Vagina (tissue), 2 donors: ENCODE measurements at places on chromosomes 3 and 15. TPM values are rescaled to one million over a fixed set of nuclear protein-coding genes. Genes with fewer than 3 reads are reported as not detected.

- H3K4me1 ChIP-seq, result no peaks in the 10 kb centered on the region
- DNase-seq, result no peak
- no peaks in the 10 kb centered on the region for H3K27me3 ChIP-seq
- no peaks in the 10 kb centered on the region for H3K36me3 ChIP-seq
- no peak overlapping the region for H3K4me3 ChIP-seq
Measured at GRCh38 chr3:172853921-172854666, 103.6 kb downstream of the ECT2 start.

DNA sequence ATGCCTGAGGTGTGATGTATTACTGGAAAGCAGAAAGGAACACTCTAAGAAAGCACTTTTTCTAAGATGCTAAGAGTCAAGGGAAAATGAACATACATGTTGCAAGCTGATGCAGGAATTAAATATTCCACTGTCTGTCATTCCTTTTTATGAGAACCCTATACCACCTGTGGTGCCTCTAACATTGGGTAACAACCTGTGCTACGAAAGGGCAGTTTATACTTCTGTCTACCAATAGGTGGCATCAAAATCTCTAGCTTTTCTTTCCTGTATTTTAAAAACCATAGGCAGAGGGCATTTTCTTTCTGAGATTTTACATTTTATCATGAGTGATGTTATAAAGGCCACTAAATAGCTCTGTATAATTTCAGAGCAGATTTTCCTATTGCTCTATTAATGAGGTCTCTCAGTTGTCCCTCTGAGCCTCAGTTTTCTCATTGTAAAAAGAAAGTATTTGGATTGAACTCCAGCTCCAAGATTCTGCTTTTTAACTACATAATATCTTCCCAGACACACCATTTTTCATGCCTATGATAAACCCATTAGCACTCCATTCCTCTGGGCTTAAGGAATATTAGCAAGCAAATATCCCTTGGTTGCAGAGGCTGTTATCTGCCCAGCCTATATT lies 3.5 kb upstream of the CPNE4 start:
- no peak for DNase-seq
- no peaks in the 10 kb centered on the region for H3K36me3 ChIP-seq
- H3K27ac ChIP-seq, result no peak overlapping the region

DNA sequence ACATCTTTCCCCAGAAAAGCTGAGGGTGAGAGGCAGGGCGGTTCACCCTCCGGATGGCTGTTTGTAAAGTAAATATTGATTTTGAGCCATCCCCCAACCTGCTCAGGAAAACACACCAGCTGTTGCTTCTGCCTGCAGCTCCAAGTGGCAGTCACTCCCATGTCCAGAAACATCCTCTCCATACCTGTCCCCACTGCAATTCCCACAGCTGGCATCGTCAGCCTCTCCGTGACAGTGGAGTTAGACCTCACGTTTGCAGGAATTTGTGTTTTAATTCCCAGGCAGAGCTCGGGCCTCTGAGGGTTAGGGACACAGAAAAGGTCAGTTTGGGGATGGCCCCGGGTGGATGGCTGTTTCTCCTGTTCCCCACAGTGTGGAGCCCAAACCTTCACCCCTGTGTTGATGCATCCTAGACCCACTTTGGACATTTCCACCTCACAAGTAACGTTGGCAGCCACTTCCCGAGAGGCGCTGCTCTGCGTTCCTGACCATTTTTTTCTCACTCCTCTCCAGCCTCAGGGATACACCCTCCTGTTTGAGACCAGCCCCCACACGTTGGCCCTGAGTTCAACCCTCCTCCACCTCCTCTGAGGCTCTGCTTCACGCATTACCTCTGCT lies 11.8 kb upstream of the FAM174B start:
- H3K36me3 ChIP-seq, result no peaks in the 10 kb centered on the region
- no peak for DNase-seq
- no peak overlapping the region for H3K4me3 ChIP-seq
- H3K4me1 ChIP-seq, result peaks cover 10% of the 10 kb centered on the region
- peak overlapping the region; percentile 46 for H3K27ac ChIP-seq

DNA sequence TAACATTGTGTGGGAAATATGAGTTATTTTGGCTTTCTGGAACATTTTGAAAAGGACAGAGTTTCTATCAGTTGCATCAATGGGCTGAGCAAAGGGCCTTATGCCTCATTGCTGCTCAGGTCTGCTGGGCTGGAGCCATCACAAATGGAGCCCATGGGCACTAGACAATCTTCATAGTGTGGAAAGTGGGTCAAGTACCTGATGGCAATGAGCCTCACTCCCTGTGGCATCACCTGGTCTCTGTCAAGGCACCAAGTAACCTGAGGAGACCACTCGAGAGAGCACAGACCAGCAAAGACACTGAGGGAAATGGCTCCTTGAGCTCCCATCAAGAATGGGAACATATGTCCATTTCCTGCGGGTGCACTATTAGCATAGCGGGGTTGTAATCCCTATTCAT lies 96.7 kb upstream of the PPP2R3A start:
- no peaks in the 10 kb centered on the region for H3K4me1 ChIP-seq
- no peaks in the 10 kb centered on the region for H3K36me3 ChIP-seq
- DNase-seq, result no peak
- H3K27me3 ChIP-seq, result no peaks in the 10 kb centered on the region

DNA sequence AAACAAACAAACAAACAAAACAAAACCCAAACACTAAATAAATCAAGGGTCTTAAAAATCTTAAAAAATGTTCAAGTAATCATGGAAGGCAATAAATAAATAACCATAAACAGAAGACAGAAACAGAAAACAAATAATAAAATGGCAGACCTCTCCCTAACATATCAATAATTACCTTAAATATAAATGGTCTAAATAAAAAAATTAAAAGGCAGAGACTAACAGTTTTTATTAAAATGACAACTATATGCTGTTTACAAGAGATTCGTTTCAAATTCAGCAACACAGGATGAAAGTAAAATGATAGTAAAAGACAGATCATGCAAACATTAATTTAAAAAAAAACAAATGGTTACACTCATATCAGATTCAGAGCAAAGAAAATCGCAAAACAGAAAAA lies 91.1 kb downstream of the UBE3A start:
- DNase-seq, result no peak
- no peaks in the 10 kb centered on the region for H3K36me3 ChIP-seq
- H3K27ac ChIP-seq, result no peak overlapping the region
- no peak overlapping the region for H3K4me3 ChIP-seq
- H3K4me1 ChIP-seq, result no peaks in the 10 kb centered on the region

- H3K27ac ChIP-seq, result no peak overlapping the region
- no peak for DNase-seq
- no peaks in the 10 kb centered on the region for H3K27me3 ChIP-seq
- H3K36me3 ChIP-seq, result no peaks in the 10 kb centered on the region
Measured at GRCh38 chr3:42180901-42181300, 85.1 kb downstream of the CCK start.

DNA sequence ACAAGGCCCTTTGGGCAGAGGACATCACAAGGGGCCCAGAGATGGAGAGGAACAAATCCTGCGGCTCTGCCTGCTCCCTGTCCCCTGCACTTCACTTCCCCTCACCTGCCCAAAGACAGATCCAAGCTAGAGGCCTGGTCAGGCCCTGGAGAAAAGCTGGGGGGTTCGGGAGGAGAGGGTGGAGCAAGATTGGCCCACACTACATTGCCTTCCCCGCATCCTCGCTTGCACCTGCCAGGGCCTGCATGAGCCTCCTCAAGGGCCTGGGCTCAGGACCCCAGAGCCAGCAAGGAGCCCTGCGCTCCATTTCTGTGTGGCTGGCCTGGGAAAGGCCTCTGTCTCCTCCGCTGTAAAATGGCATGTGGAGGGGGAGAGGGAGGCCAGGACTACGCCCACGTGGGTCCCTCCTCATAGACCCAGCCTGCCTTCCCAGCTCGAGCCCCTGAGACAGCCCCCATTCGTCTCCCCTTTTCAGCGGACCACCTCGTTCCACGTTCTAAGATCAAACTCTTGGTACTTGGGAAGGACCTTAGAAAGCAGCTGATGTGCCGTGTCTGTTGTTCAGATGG lies 106.0 kb downstream of the HMG20A start:
- no peaks in the 10 kb centered on the region for H3K36me3 ChIP-seq
- peak overlapping the region; percentile 60 for H3K27ac ChIP-seq
- no peak for DNase-seq
- H3K4me3 ChIP-seq, result no peak overlapping the region
- H3K27me3 ChIP-seq, result no peaks in the 10 kb centered on the region

DNA sequence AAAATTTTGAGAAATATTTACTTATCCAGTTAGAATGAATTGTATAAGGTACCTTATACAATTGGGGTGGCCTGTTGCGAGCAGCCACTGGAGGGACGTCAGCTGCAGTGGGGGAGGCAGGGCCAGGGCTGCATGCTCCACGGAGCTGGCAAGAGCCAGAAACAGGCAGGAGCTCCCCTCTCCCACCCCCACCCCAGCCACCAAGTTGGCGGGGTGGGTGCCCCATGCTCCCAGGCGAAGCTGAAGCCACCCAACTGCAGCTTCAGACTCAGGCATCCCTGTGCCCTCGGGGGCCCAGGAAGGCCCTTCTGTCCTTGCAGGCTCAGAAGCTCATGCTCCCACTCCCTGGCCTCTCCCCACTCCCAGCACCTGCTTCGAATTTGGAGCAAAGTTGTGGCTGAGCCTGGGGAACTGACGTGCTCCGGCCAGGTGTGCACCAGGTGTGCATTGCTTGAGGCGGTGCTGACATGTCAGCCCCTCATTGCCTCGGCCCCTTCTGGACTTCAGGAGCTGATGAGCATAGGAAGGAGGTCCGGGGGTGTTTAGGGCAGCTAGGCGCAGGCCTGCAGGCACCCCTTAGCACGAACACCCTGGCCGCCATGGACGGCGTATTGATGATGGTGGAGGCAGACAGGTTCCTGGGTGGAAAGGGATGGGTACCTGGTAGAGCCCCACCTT lies 743.8 kb upstream of the GBE1 start:
- no peak for DNase-seq
- no peaks in the 10 kb centered on the region for H3K4me1 ChIP-seq
- H3K27me3 ChIP-seq, result no peaks in the 10 kb centered on the region
- H3K36me3 ChIP-seq, result no peaks in the 10 kb centered on the region

DNA sequence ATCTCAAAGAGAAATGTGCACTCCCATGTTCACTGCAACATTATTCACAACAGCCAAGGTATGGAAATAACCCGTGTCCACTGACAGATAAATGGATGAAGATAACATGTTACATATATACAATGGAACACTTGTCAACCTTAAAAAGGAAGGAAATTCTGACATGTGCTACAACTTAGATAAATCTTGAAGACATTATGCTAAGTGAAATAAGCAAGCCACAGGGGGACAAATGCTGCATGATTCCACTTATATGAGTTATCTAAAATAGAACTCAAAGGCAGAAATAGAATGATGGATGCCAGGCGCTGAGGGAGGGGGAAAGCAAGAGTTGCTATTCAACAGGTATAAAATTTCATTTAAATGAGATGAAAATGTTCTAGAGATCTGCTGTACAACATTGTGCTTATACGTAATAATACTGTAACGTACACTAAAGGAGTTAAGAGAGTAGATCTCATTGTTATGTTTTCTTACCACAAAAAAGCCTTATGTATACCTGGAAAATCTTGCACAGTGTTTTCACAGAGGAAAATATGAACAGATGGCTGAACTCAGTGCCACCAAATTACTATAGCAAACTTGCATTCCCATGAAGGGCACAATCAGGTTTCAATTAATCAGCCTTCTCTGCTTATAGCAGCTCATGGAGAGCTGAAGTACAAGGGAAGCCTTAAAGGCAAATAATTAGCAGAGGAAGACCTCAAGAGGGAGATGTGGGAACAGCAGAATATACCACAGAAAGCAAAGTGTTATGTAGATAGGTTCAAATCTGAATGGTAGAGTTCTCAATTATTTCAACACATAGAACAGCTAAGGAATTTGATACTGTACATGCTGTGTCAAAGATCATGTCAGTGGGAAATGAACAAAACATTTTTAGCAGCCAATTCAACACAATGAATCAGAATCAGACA lies 8.1 kb upstream of the VPS39 start:
- H3K27me3 ChIP-seq, result no peaks in the 10 kb centered on the region
- no peak for DNase-seq
- no peak overlapping the region for H3K4me3 ChIP-seq
- H3K27ac ChIP-seq, result no peak overlapping the region
- H3K4me1 ChIP-seq, result no peaks in the 10 kb centered on the region
- peaks cover 56% of the 10 kb centered on the region for H3K36me3 ChIP-seq

The DNAH12 gene
- 0.25 TPM for total RNA-seq
